ENCODE measurements at places on chromosomes 2 and 18.

- DNase-seq: no peak
Observed at GRCh38 chr2:206477296-206477695, 34.0 kb downstream of the ADAM23 start.

DNA sequence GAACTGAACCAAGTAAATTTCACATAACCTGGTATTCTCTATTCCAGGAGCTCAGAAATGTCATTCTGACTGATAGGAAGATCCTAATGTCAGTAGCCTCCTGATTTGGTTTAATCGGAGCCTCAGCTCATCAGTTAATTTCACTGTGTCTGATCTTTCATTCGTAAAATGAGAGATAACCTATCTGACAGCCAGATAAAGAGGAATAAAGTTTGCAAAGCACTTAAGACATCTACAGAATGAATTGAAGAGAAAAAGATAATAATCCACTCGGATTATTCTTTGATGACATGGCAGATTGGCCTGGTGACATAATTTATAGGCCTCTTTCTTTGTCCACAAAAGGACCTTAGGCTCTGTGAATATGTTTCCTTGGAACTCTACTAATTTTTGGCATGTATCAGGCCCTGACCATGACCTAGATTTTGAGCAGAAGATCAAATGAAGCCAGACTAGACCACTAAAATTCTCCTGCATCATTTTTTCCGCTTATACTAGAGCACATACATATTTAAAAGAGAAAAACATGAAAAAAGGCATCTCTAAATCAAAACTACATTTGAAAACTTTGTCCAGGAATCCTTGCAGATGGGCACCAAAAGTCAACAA, 312.4 kb downstream of the MTX2 start:
- DNase-seq: no peak

DNA sequence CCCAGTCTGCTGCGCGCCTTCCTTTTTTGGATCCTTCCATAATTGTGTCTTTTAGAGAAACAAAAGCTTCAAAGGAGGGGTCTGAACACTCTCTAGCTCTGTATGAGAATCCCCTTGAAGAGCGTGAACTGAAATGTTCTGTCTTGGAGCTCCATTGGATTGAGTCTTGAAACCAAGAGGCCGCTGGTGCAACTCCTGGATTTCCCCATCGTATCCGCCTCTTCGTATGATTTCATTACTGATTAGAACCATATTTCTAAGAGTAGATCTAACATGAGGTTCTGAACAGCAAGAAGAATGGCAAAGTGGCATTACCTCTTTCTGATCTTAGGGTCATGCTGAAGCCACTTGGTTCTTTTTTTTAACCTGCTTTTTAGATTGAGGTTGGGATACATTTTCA, 31.4 kb upstream of the NRP2 start:
- DNase-seq: no peak

GRCh38 chr18:12032786-12033642, 51.7 kb downstream of the IMPA2 start:
- DNase-seq: no peak

- no peak for DNase-seq
Observed at GRCh38 chr2:128442053-128442751, 123.5 kb upstream of the HS6ST1 start.

- no peak for DNase-seq
Observed at GRCh38 chr18:48018851-48019250, 88.4 kb upstream of the SMAD2 start.

- DNase-seq: no peak
Observed at GRCh38 chr2:128797937-128798336, 479.3 kb upstream of the HS6ST1 start.

- DNase-seq: no peak
Observed at GRCh38 chr18:79507076-79507545, 111.4 kb downstream of the NFATC1 start.

DNA sequence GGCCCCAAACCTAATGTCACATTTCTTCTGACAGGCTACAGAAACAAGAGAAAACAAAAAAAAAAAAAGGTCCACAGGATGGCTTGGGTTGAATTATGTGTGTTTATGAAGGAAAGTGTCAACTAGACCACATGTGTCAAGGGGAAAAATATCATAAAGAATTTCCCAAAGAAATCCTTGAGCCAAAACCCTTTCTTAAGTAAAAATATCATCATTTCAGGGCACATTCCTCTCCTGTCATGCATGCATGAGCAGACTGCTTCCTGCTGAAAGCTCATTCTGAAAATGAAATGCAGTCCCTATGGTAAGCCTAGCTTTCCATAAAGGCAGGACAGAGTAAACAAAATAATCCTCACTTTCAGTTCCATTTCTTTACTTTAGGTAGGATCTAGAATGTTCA, 85.7 kb upstream of the RBBP8 start:
- no peak for DNase-seq

DNA sequence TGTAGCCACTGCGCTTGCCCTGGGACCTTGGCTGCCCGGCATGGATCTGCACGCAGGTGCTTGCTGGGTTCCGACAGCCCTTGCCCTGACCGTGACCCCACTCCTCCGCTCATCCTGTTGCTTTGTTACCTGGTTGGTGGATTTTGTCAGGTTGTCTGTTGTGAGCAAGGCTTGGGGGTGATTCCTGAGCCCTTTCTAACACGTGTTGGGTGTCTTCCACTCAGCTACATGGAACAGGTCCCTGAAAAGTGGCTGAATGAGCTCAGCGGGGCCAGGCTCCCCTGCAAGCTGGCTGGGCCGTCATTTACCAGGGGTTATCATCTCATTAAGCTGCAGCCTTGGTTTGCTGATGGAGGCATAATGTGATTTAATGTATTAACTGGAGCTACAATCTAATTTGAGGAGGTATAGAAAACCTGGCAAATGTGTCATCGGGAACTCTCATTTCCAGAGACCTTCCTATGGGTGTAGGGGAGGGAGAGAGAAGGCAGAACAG, 24.6 kb downstream of the RAMP1 start:
- no peak for DNase-seq

GRCh38 chr18:73841661-73842060, 306.0 kb downstream of the FBXO15 start:
- DNase-seq: no peak

- DNase-seq: no peak
Observed at GRCh38 chr2:104936527-104936926, 82.6 kb downstream of the POU3F3 start.

DNA sequence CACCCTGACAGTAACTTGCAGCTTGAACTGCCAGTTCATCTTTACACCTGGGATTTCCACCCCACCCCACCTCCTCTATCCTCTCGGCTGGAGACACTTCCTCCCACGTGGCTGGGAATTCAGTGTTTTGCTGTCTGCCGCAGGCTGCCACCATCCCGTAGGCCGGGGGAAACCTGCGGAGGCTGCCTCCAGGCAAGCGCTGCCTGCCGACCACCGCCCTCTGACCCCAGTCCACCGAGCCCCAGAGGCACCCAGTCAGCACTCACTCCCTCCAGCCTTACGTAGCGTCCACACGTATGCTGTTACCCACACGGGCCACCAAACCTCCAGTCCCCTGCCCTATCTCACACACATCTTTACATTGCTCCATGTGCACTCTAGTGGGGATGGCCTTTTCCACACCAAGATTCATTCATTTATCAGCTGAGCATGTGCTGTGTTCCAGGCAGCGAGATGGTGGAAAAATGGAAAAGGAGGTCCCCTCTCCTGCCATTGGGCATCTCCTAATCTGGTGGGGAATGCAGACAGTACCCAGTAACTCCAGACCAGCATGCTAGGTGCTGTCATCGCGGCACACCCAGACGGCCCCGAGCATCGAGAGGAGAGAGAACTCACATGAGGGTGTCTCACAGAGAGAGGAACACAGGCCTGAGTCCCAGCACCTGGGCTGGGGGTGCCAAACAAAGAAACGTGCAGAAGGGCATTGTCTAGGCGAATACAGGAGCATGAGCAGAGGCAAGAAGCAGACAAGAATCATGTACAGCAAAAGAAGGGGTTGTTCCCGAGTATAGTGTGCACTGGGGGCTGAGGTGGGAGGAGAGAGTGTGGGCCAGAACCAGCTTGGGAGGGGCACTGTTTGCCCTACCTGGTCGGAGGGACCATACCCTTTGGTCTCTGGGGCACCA, 166.9 kb downstream of the SMAD7 start:
- DNase-seq: no peak

GRCh38 chr2:45173513-45173912, 164.3 kb upstream of the SIX2 start:
- peak; percentile 88 for DNase-seq

Data from amniotic stem cell (primary cell).